ENCODE measurements at places on chromosomes 4 and X. TPM values are rescaled to one million over a fixed set of nuclear protein-coding genes. Genes with fewer than 3 reads are reported as not detected.

The GAGE12E gene
- total RNA-seq = not detected

The FOXR2 gene
- total RNA-seq = not detected

The STAG2 gene
- 71.2 TPM for total RNA-seq

The SGCB gene
- 25.8 TPM for total RNA-seq

The MAGEC3 gene
- total RNA-seq = not detected

The GPR82 gene
- total RNA-seq = not detected

The TRIML2 gene
- total RNA-seq = 0.18 TPM

The GPRASP1 gene
- 1.7 TPM for total RNA-seq

The COPS4 gene
- 107 TPM for total RNA-seq

The SCRG1 gene
- total RNA-seq = under 0.01 TPM

The DUSP21 gene
- not detected for total RNA-seq

The TEC gene
- total RNA-seq = 1.1 TPM

The FAM241A gene
- under 0.01 TPM for total RNA-seq

The RRH gene
- not detected for total RNA-seq

The SYP gene
- total RNA-seq = not detected

The SCML2 gene
- 1.7 TPM for total RNA-seq

The SMIM10 gene
- total RNA-seq = 3.6 TPM

The MAOA gene
- total RNA-seq = 0.56 TPM

The EMD gene
- total RNA-seq = 11.4 TPM

The PTPN13 gene
- 29.0 TPM for total RNA-seq

The HSPA4L gene
- 2.3 TPM for total RNA-seq

The STS gene
- total RNA-seq = 3.4 TPM

The VEGFD gene
- under 0.01 TPM for total RNA-seq

The TLR10 gene
- not detected for total RNA-seq

The TMEM187 gene
- 3.4 TPM for total RNA-seq

The PDZD4 gene
- 0.28 TPM for total RNA-seq

The SLC49A3 gene
- total RNA-seq = under 0.01 TPM

The MBNL3 gene
- total RNA-seq = 1.1 TPM

The SLC9B1 gene
- total RNA-seq = 0.28 TPM

The BST1 gene
- 5.3 TPM for total RNA-seq

The RTL9 gene
- 0.56 TPM for total RNA-seq

The MTCP1 gene
- total RNA-seq = 0.54 TPM

The RENBP gene
- total RNA-seq = not detected

The TBC1D1 gene
- 90.3 TPM for total RNA-seq

The LANCL3 gene
- not detected for total RNA-seq

The MAGEA2B gene
- total RNA-seq = not detected

The AWAT1 gene
- not detected for total RNA-seq

The SLC25A43 gene
- total RNA-seq = 12.5 TPM

The KLHL4 gene
- 1.7 TPM for total RNA-seq

The UBE2D3 gene
- total RNA-seq = 387 TPM

The TMEM31 gene
- not detected for total RNA-seq

The TMPRSS11D gene
- not detected for total RNA-seq

The RRAGB gene
- total RNA-seq = 9.1 TPM

The SPOCK3 gene
- not detected for total RNA-seq

The ARHGAP6 gene
- total RNA-seq = 1.8 TPM

The TMEM154 gene
- total RNA-seq = 0.18 TPM

The ZRSR2 gene
- total RNA-seq = 4.7 TPM

The MAGEC2 gene
- not detected for total RNA-seq

The CC2D2A gene
- 26.3 TPM for total RNA-seq

The RTL5 gene
- 0.90 TPM for total RNA-seq

The DGKK gene
- total RNA-seq = not detected

The TLR1 gene
- 1.1 TPM for total RNA-seq

The CENPVL1 gene
- total RNA-seq = not detected

The NKX6-1 gene
- under 0.01 TPM for total RNA-seq

The POF1B gene
- total RNA-seq = not detected

The HPF1 gene
- 27.5 TPM for total RNA-seq

The UGT2B17 gene
- total RNA-seq = not detected

The ANXA10 gene
- 1.1 TPM for total RNA-seq

The GLRA2 gene
- total RNA-seq = not detected

All from IMR-90 (cell line).